ENCODE measurements at places on chromosomes 3 and 15.

DNA sequence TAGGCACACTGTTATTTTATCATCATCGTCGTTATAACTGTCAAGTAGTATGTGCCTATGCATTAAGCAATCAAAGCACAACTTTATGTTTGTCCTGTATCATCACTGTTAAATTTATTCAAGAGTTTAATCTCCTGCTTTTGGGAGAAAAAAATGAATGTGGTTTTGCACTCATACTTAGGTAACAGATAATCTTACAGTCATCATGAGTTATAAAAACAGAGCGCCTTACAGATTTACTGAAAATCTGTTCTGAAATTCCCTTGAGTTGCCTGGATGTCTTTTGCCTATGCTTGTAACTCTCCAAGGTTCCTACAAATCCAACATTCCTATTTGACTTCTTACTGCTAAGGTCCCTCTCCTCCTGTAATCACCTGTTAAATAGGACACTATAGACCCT is 307.3 kb downstream of the ZIC4 start:
- no peak for DNase-seq

DNA sequence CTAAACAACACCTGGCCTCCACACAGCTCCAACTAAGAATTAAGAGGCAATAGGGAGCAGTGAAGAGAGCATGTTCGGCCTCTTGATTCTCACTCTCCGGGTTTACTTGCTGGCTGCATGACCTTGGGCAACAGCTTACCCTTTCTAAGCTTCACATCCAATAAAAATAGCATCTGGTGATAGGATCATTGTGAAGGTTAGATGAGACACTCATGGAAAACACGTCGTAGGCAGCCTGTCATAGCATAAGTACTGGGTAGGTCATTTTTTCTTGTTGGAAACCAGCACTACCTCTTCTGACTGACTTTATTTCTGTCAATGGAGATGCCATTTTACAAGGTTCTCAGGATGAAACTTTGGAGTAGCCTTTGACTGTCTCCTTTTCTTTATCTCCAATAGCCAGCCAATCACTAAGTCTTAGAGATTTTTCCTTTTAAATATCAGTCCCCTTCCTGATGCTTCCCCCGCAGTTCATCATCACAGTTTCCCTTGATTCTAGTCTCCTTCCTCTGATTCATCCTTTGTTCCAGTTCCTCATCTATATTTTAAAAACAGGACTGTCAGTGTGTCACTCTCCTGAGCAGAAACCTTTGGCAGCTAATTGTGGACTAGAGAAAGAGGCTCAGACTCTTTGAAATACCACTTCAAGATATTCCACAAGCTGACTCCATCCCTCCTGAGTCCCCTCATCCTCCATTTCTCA is 271.5 kb downstream of the SLC9A9 start:
- no peak for DNase-seq

DNA sequence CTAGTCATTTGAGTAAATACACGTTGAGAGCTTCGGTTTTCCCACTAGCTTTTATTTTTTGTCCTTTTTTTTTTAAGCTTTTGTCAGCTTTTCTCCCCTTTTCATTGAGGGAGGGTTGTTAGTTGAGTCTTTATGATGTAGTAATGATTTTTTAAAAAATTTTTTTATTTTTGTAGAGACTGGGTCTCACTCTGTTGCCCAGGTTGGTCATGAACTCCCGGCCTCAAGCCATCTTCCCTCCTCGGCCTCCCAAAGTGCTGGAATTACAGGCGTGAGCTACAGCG is 688 bp downstream of the ZSCAN2 start:
- no peak for DNase-seq

GRCh38 chr3:121269389-121269788 is 276.4 kb downstream of the POLQ start:
- DNase-seq = no peak

DNA sequence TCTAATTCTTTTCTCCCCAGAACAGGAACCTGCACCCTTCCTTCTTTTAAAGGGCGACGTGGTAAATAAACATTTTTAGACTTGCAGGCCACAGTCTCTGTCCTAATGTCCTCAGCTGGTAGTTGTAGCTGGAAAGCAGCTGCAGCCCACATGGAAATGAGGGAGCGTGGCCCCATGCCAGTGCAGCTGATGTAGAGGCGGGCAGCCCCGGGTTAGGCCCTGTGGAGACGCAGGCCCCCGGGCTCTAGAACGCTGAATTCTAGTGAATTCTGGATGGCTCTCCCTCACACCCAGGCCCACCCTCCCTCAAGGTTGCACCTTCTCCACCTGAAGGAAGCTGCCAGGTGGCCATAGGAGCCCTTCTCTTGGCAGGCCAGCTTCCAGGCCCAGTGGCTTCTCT is 52.3 kb downstream of the PGPEP1L start:
- peak; percentile 67 for DNase-seq

- no peak for DNase-seq
Measured at GRCh38 chr3:24229468-24230221, 265.0 kb downstream of the THRB start.

GRCh38 chr3:105614288-105615030 is 247.8 kb downstream of the ALCAM start:
- no peak for DNase-seq

- DNase-seq = no peak
Measured at GRCh38 chr15:93146196-93146595, 57.2 kb upstream of the RGMA start.

DNA sequence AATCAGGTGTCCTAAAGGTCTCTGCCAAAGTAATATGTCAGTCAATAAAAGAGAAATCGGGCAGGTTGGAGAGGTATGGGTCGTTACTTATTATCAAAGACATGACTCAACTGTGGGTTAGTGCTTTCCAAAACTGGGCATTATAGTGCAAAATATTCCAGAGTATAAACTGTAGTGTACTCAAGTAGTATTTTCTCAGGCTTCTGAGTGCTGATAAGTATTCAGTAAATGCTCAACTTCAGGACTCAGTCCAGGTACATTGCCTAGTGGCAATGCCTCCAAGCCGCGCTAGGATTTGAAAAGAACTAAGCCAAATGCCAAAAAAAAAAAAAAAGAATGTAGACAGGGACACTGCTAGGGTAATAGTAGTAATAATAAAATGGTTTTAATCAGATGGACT is 233.2 kb downstream of the CPNE4 start:
- DNase-seq = no peak

GRCh38 chr15:34182942-34183341 is 27.0 kb downstream of the KATNBL1 start:
- peak; percentile 1 for DNase-seq

- no peak for DNase-seq
Measured at GRCh38 chr3:49593041-49593440, 38.8 kb downstream of the BSN start.

GRCh38 chr3:113339616-113340244 is 101.6 kb downstream of the CFAP44 start:
- DNase-seq = no peak

DNA sequence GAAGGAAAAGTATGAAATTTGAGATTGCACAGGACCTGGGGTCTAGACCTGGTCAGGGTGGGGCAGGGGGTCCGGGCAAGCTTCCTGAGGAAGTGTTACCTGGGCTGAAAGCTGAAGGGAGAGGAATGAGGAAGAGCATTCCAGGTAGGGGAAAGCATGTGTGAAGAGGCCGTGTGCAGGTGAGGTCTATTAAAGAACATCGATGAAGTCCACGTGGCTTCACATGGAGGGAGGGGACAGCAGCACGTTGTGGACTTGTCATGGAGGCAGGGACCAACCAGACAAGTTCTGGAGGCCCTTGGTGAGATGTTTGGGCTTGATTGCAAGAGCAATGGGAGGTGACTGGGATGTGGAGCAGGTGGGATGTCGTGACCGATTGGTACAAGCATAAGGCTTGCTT is 47.1 kb downstream of the IDH2 start:
- DNase-seq = no peak

- no peak for DNase-seq
Measured at GRCh38 chr15:95988574-95988887, 342.0 kb upstream of the NR2F2 start.

GRCh38 chr3:187758318-187758955 is 13.2 kb upstream of the BCL6 start:
- DNase-seq = no peak

DNA sequence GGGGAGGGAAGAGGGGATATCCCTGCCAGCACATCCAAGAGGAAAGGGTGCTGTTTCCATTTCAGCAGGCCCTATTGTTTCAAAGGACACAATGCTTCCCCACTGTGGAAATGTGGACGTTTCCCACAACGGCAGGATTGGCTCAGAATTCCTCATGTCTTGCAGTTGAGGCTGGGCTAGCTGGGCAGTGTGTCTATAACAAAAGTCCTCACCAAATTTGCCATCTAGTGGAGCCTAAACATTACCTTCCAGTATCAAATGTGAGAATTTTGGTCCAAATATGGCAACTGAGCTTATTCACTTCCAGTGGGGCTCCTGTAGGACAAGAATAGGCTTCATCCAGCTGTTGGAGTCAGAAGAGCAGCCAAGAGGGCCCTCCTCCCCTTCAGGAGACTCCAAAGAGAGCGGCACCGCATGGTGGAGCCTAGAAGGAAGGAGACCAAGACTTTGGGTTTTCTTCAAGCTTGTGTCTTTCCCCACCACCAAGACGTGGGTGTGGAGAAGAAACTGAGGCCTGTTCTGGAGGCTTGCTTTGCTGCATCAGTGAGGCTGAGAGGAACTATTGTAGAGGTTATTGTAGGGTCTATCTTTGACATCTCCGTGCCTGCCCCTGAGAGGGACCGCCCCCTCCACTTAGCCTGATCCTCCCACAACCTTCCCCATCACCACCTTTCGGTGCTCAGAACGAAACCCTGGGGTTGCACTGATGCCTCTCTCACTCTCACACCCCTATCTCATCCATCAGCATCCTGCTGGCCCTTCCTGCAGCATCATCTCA is 45.3 kb upstream of the SLCO2A1 start:
- no peak for DNase-seq

DNA sequence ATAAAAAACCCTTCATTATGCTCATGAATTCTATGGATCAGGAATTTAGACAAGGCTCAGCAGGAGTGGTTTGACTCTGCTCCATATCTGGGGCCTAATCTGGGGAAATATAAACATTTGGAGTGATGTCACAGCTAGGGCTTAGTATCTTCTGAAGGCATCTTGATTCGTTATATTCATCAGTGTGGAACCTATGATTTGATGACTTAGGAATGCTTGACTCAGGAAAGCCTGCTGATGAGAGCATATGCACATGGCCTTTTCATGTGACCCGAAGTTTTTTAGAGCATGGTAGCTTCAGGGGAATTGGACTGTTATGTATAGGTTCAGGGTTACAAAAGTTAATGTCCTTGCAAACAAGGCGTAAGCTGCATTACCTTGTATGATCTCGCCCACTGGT is 184.9 kb upstream of the LRRC3B start:
- no peak for DNase-seq

- no peak for DNase-seq
Measured at GRCh38 chr3:112767177-112767576, 79.5 kb downstream of the CD200R1L start.

- DNase-seq = no peak
Measured at GRCh38 chr3:180036092-180036670, 556 bp downstream of the PEX5L start.

- no peak for DNase-seq
Measured at GRCh38 chr15:84766461-84767035, 18.2 kb downstream of the ZNF592 start.

- no peak for DNase-seq
Measured at GRCh38 chr15:73608941-73609340, 24.2 kb downstream of the NPTN start.

DNA sequence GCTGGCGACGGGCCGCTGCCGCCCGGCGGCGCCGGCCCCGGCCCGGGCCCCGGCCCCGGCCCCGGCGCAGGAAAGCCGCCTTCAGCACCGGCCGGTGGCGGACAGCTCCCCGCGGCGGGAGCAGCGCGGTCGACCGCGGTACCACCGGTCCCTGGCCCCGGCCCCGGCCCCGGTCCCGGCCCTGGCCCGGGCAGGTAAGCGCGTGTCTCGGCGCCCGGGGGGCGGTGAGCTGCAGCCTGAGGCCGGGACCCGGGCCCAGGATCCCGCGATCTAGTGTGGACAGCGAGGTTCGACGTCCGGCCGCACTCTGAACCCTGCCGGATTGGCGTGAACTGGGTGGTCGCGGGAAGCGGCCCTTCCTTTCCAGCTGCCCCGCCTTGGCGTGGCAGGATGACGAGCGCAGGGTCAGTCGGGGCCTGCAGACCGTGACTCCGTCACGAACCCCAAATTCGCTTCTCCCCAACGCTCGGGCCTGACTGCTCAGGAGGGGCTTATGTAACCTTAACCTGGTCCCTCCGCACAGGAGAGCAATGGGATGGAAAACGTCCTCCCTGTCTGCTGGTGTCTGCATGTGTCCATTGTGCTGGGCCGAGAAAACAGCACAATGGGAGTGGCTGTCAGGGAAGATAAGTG is 472 bp downstream of the BSN start:
- no peak for DNase-seq

GRCh38 chr15:45456212-45457106 is 66.1 kb downstream of the SLC30A4 start:
- no peak for DNase-seq

DNA sequence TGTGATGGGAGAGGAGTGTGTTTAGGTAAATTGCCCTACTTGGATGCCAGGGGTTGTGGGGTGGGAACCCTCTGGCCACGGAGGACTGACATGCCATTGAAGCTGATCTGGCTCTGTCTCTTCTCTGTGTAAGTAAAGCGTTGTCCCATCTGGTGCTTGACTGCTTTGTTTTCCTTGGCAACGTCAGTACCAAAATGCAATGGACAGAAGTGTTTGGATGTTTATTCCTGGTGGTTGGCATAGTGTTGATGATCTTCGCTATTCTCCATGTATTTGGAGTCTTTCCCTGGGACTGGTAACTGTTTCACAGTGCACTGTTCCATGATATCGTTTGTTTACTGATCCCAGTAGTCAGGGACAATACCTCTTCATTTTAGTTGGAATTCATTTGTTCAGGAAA is 130.5 kb upstream of the MCTP2 start:
- DNase-seq = no peak

- no peak for DNase-seq
Measured at GRCh38 chr3:128235207-128235926, 82.1 kb downstream of the EEFSEC start.

DNA sequence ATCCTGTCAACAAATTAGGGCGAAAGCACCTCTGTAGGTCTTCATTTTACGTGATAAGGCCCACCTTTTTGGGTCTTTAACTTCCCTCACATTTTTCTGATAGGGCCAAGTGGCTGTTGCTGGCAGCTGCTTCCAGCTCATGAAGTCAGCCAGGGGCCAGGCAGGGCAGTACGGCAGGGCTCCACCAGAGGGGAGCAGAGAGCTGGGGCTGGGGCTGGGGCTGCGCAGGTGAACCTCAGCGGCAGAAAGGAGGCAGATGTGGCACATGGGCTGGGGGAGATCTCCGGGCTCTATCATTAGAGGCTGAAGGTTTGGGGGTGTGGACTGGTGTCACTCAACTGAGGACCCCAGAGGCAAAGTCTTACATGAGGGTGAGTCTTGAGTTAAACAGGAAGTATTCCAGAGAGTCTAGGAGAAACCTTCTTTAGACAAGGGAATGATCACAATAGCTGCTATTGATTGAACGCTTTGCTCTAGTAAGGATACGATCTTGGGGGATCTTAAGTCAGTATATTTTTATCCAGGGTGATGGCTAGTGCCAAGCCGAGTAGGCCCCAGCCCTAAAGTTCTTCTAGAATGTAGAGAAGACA is 62.8 kb upstream of the MEX3B start:
- peak; percentile 3 for DNase-seq
